ENCODE measurements at places on chromosomes 4 and X. TPM values are rescaled to one million over a fixed set of nuclear protein-coding genes. Genes with fewer than 3 reads are reported as not detected.

DNA sequence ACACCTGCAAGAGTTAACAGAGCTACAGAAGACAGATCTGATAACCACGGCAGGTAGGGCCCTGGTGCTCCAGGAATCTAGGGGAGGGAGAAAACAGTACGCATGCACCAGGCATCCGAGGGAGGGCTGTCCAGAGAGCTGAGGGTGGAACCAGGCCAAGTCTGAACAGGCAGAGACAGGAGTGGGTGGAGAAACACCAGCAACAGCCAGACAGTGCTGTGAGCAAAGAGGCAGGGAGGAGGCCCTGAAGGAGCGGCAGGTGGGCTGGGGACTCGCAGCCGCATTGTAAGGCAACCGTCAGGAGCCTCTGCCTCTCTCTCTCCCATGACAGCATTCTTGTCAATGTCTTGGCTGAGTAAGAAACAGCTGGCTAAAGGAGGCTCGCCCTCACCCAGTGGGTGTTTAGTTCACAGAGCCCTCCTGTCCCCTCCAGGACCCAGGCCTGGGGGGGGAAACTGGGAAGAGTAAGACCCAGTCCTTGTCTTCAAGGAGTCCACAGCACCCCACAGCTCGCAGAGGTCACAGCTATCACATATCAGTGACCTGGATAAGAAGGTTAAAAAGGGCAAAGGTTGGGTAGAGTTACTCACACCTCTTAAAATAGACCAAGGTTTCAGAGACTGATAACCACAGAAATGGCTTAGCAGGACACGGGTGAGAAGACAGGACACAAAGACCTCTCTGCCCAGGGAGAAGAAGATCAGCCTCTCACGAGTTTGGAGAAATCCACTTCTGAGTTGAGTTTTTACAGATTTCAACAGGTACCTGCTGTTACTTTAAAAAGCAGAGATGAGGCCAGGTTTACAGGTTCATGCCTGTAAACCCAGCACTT lies 10.5 kb downstream of the ACSL1 start:
- DNase-seq, result peak; percentile 88

- no peak for DNase-seq
Observed at GRCh38 chrX:16487620-16488385, 162.2 kb upstream of the S100G start.

DNA sequence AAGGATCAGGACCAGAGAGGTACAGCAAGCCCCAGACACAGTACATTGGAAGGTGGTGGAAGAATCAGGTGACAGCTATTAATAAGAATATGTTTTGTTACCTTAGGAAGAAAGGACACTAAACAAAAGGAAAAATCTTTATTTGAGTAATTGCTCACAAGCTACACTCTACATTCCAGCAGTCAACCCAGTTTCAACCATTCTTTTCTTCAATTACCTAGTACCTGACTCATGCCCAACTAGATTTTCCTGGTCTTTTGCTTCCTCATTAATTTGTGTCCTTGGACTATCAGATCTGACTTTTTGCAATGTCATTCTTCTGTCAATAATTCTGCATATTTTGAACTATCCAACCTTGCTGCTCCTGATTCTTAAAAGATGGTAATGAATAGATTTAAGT lies 22.5 kb upstream of the GLRA2 start:
- DNase-seq, result no peak

TLR7 gene
- 4.3 TPM for total RNA-seq

GRCh38 chr4:147362938-147363337 lies 118.0 kb upstream of the EDNRA start:
- DNase-seq, result peak; percentile 75

- no peak for DNase-seq
Observed at GRCh38 chr4:102324730-102325129, 20.6 kb downstream of the SLC39A8 start.

GIMD1 gene
- total RNA-seq, result 34.1 TPM

Data from mucosa of gallbladder (tissue), 1 donor.